ENCODE measurements at places on chromosomes 6 and 20.
A peak's percentile ranks its signal among the peaks of the same experiment; 100 is the strongest.

DNA sequence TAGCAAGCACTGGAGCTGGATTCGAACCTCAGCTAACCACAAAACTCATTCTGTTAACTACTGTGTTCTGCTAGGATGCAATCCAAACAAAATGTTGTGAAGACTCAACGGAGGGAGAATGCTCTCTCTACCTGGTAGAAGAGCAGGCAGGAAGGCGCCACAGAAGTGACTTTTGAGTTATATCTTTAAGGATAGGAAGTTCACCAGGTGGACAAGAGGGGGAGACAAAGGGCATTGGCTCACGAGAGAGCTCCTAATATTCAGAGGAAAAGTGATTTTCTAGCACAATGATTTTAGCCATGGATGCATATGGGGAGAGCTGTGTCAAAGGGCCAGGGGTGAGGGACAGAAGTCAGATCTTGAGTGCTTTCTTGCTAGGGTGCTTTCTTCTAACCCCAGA is 108.4 kb upstream of the MAFB start:
- peak; percentile 16 for DNase-seq

DNA sequence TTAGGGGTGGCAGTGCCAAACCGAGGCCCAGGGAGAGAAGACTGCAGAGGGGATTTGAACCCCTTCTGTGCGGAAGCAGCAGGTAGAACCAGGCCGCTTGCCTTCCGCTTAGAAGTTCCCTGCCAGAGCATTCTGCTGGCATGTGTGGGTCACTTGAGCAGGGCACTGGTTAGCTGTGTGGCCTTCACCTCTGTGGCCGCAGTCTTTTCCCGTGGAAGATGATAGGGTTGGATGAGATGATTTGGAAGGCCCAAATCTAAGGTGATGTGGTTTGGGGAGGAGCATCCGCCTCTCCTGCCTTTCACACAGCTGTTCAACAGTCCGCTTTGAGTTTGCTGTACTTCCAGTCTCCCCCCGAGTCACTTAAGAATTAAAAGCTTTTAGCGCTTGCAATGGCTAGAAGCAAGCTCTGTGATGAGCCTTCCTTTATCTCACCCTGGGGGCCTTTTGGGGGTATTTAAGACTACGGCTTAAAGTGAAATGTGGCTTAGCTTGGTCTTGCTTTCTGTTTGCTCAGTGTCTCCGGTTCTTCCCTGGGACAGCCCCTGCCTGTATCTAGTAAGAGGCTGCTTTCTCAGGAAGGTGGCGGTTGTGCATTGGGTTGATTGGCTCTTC is 743 bp downstream of the CMTR1 start:
- no peak for DNase-seq

DNA sequence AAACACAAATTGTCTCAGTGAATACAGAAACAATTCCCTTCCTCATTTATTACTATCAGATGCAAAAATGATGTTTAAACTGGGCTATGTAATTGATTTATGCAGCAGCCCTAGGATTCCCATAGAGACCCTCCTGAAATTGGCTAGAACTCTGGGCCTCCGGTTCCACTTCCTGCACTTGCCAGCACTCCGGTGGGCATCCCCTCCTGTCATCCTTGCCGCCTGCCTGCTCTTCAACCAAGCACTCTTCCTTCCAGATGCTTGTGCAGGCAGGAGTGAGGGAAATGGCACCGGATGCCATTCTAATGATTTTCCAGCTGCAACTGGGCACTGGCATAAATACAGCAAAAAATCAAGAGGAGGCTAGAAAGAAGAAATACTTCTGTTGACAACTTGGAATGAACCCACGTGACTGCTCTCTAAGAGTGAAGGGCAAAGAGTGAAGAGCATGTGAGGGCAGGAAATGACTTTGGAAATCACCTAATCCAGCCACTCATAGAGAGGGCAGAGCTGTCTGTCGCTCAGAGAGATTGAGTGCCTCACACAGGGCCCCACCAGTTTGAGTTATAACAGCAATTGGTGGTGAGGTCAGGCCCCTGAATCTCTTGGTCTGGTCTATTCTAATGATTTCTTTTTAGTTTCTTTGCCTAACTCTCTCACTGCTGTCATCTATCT is 3.7 kb upstream of the NEDD9 start:
- DNase-seq: no peak

- no peak for DNase-seq
These were observed 245.3 kb upstream of the FOXQ1 start for GRCh38 chr6:1066449-1067090.

- no peak for DNase-seq
These were observed 51.3 kb downstream of the DCBLD1 start for GRCh38 chr6:117533775-117534174.

DNA sequence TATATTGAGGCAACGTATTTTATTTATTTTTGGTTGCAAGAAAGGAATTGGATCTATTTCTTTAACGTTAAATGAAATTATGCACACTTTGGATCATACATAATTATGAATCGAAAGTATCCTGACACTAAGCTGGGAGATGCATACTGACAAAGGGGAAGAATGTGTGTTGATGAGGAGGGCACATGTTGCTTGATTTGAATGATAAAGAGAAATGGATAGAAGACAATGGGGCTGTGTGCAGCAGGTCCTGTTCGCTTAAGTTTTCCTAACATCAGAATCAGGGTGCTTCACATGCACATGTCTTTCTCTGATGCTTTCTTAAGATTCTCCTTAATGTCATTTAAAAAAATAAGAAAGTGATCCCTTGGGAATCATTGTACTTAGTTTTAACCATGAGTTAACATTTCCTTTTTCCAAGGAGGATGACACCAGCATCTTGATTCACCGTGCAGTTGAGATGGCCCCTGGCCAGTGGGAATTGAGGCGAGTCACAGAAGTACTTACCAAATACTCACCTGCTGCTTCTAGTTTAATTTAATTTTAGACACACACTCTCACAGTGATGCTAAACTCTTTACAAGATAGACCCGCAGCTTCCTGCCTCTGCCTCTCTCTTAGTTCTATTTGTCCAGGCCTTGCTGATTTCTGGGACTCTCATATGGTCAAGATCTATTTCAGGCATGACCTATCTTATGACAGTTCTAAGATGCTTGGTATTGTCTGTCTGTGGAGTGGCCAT is 116.5 kb downstream of the CLIC5 start:
- no peak for DNase-seq

GRCh38 chr6:41399424-41399823 is 64.0 kb downstream of the NCR2 start:
- DNase-seq: no peak

GRCh38 chr20:59831916-59832270 is 101.5 kb downstream of the SYCP2 start:
- no peak for DNase-seq

DNA sequence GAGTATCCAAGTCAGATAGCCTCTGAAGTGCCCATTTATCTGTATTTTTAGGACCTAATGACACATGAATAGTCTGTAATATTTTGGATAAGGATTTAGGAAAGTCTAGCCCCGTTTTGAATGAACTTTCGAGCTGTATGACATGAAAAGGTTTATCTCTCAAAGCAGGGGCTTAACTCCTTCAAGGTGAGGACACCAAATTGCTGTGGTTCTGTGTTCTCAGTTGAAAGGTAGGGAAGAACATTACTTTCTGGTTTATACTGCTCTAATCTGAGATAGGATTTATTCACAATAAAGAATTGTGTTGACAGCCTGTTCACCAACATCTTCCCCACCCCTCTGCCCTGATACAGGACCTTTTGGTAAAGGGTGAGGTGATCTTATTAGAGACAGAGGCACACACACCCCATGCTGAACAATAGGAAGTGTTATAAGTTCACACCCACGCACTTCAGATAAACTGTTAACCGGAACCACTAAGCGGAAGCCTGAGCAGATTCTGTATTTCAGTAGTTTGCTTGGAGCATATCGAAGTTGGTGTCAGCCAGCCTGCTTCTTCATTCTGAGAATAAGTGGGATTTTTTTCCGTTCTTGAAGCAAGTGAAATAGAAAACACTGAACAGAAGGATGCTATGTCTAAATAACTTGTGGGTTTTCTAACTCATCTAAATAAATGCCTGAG is 223.3 kb downstream of the TMEM242 start:
- DNase-seq: no peak

GRCh38 chr6:35468980-35469750 is 964 bp downstream of the RPL10A start:
- DNase-seq: no peak

DNA sequence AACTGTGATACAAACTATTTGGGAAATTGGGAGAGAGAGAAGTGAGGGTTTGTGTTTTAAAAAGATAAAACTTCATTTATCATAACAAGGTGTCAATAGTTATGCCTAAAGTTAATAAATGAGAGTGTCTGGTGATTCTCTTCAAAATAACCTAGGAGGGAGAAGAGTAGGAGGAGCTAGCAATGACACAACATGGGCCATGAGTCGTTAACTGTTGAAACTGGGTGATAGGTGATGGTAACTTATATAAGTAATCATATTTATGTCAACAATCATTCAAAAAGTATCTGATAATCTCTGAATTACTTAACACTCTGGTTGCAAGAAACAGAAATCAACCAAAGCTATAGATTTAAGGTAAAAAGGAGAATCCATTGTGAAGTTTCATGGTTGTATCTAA is 46.8 kb upstream of the INSM1 start:
- no peak for DNase-seq

DNA sequence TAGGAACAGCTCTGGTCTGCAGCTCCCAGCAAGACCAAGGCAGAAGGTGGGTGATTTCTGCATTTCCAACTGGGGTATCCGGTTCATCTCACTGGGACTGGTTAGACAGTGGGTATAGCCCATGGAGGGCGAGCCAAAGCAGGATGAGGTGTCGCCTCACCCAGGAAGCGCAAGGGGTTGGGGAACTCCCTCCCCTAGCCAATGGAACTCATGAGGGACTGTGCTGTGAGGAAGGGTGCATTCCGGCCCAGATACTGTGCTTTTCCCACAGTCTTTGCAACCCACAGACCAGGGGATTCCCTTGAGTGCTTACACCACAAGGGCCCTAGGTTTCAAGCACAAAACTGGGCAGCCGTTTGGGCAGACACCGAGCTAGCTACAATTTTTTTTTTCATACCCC is 21.8 kb downstream of the HDDC2 start:
- no peak for DNase-seq

DNA sequence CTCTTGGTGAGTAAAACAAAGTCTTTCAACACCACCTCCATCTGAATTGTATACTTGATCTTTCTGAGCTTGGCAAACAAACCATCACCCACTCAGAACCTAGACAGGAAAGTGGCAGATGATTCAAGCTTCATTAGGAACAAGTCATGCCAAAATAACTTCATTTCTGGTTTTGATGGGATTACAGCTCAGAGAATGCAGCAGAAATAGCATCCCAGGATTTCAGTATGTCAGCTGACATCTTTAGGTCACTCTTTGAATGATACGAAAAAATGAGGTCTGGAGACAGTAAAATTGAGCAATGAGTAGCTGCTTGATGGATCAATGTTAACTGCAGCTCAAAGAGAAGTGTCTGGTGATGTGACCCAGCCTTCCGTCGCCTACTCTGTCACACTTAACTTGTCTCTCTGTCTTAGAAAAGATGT is 92.4 kb downstream of the GJA10 start:
- DNase-seq: no peak

DNA sequence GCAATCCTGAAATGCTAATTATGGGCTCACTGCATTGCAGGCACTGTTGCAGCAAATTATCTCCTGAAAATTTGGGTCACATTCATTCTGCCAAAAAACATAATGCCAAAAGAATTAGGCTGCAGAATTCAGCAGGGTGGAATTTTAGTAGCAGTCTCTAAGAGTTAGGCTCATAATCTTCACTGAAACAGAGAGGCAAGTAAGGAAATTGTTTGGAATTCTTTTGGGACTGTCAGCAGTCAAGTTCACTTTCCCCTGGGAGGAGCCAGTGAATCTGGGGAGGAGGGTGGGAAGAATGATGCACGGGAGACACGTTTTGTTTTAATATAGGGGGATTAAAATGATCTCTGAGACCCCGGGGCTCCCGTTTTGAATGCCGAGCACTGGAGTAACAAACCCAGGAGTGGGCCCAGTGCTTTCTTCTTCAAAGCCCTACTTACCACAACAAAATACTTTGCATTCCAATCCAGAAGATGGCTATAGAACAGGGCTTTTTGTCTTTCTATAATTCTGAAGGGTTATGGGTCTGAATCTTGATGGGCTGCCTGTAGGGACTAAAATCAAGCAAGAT is 44.7 kb downstream of the SOBP start:
- no peak for DNase-seq

DNA sequence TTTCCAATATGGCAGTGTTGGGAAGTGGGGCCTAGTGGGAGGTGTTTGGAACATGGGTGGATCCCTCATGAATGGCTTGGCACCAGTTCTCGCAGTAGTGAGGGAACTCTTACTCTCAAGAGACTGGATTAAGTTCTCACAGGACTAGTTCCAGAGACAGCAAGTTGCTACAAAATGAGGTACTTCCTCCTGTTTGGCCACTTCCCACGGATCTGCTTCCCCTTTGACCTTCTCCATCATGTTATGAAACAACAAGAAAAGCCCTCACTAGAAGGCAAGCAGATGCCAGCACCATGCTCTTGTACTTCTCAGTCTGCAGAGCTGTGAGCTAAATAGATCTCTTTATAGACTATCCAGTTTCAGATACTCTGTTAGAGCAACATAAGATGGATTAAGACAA is 3.1 kb downstream of the RSPH3 start:
- DNase-seq: no peak

- DNase-seq: no peak
These were observed 41.7 kb upstream of the EMILIN3 start for GRCh38 chr20:41408156-41408794.

- no peak for DNase-seq
These were observed 7.7 kb downstream of the BRPF3 start for GRCh38 chr6:36204068-36204753.

GRCh38 chr6:113357041-113357440 is 500.1 kb upstream of the MARCKS start:
- no peak for DNase-seq

DNA sequence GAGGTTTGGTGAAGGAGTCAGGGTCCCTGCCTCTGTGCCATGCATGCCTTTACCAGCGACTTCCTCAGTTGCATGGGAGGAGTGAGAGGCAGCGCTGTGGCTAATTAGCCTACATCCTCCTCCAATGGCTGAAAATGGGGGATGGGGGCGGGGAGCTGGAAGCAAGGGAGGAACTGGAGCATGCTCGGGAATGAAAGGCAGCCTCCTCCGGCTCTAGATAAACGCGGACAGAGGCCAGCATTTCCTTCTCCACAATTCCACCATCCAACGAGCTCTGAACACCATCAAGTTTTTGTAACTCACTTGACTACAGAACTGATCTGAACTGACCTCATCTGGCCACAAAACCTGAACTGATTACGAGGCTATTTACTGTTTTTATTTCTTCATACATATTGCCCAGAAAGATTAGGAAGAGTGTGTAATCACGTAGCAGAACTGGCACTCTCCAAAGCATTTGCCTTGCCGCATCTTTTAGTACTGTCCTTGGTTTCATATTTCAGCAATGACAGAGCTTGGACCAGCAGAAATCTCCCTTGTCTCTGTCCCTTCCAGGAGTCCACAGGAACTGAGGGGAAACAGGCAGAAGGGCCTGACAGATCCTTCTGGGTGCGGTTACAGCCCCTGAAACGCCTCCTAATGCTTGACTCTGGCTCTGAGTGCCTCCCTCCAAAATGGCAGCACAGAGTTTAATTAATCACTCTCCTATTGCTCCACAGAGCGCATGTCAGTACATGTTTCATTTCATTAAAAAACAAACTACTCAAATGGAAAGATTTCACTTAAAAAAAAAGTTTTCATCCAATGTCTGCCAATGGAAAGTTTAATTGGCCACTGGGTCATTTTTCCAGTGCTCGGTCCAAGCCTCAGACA is 58.2 kb upstream of the TRAF3IP2 start:
- no peak for DNase-seq

GRCh38 chr6:157323966-157324300 is 614 bp upstream of the TMEM242 start:
- peak; percentile 57 for DNase-seq

- DNase-seq: no peak
These were observed 171.2 kb upstream of the MYLIP start for GRCh38 chr6:15957655-15958169.

Measured in LoVo (cell line).